ENCODE measurements at places on chromosomes 1 and 21. TPM values are rescaled to one million over a fixed set of nuclear protein-coding genes. Genes with fewer than 3 reads are reported as not detected.

The ST6GALNAC5 gene
- polyA plus RNA-seq = 8.7 TPM

The ADORA3 gene
- polyA plus RNA-seq = 1.0 TPM

The LGR6 gene
- polyA plus RNA-seq = 1.4 TPM

DNA sequence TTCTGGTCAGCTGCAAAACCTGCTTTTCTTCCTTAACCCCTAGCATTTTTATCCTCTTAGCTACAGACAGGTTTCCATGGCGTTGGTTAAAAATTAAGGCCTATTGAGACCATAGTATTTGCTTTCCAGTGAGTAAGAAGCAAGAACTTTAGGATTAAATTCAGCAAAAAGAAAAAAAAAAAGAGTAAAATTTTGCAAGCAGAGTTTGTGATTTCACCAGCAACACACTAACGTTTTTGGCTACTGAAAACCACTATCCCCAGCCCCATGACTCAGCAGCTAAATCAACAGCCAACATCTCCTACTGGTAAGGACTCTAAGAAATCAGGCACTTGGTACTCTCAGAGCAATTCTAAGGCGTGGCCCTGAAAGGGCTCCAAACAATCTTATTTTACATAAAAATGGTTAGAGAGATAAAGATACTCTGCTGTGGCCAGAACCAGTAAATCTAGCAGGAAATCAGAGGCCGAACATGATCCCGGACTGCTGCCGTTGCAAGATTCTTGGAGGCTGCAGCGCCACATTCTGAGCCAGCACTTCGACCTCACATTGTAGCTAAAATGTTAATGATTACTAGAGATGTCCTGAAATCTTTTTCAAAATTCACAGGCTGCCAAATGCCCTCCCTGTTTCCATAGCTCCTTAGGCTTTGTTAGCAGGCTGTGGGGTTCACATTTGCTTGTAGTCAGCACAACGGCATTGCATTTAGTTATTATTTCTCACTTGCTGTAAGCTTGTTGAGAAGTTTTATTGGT, 1.6 kb upstream of the ENO1 start:
- H3K36me3 ChIP-seq = no peaks in the 10 kb centered on the region
- H3K27ac ChIP-seq = peak overlapping the region; percentile 99
- peak; percentile 54 for DNase-seq
- H3K4me1 ChIP-seq = peaks cover 23% of the 10 kb centered on the region
- H3K27me3 ChIP-seq = no peaks in the 10 kb centered on the region
- peak overlapping the region; percentile 96 for H3K4me3 ChIP-seq

- H3K36me3 ChIP-seq = no peaks in the 10 kb centered on the region
- H3K4me1 ChIP-seq = no peaks in the 10 kb centered on the region
- DNase-seq = no peak
- no peak overlapping the region for H3K27ac ChIP-seq
- H3K27me3 ChIP-seq = no peaks in the 10 kb centered on the region
These were observed 16.1 kb upstream of the IFFO2 start for GRCh38 chr1:18972531-18972930.

GRCh38 chr21:42841156-42841915, 38.0 kb downstream of the WDR4 start:
- no peaks in the 10 kb centered on the region for H3K27me3 ChIP-seq
- peaks cover 11% of the 10 kb centered on the region for H3K4me1 ChIP-seq
- H3K36me3 ChIP-seq = no peaks in the 10 kb centered on the region
- H3K4me3 ChIP-seq = no peak overlapping the region
- no peak overlapping the region for H3K27ac ChIP-seq
- no peak for DNase-seq

GRCh38 chr1:58515794-58516401, 30.6 kb downstream of the OMA1 start:
- no peaks in the 10 kb centered on the region for H3K4me1 ChIP-seq
- no peak overlapping the region for H3K27ac ChIP-seq
- DNase-seq = peak; percentile 46
- no peaks in the 10 kb centered on the region for H3K36me3 ChIP-seq
- no peaks in the 10 kb centered on the region for H3K27me3 ChIP-seq

- H3K4me1 ChIP-seq = no peaks in the 10 kb centered on the region
- H3K4me3 ChIP-seq = no peak overlapping the region
- H3K27ac ChIP-seq = no peak overlapping the region
- H3K36me3 ChIP-seq = no peaks in the 10 kb centered on the region
- no peaks in the 10 kb centered on the region for H3K27me3 ChIP-seq
- DNase-seq = peak; percentile 24
These were observed 39.1 kb upstream of the LRP8 start for GRCh38 chr1:53366901-53367502.

DNA sequence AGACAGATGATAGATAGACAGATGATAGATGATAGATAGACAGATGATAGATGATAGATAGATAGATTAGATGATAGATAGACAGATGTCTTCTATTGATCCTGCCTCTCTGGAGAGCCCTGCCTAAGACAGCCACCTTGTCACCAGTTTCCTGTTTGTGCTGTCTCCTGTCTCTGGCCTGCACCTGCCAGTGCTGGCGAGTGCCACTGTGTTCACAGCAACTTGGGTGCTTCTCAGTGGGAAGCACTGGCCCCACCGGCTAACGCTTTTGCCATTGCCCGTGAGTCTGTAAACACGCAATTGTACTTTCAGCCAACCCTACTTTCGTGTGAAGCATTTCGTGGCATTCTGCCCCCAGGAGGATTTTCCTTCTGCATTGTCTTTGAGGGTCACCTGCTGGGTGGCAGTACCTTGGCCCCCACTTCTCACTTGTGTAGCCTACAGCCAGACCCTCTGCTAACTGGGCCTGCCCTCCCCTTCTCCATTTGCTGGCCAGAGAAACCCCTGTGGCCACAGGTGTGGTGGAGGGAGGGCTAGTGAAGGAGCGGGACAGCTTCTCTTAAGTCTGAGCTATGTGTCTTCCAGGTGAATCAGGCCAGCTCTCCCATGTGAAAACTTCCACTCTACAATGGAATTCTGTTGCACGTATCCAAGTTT, 23.4 kb upstream of the PDE9A start:
- no peaks in the 10 kb centered on the region for H3K36me3 ChIP-seq
- no peaks in the 10 kb centered on the region for H3K4me1 ChIP-seq
- peaks cover 2% of the 10 kb centered on the region for H3K27me3 ChIP-seq
- no peak overlapping the region for H3K27ac ChIP-seq

GRCh38 chr1:162206749-162207635, 137.5 kb downstream of the NOS1AP start:
- H3K27me3 ChIP-seq = no peaks in the 10 kb centered on the region
- H3K4me1 ChIP-seq = peaks cover 9% of the 10 kb centered on the region
- H3K4me3 ChIP-seq = no peak overlapping the region
- peak overlapping the region; percentile 52 for H3K27ac ChIP-seq
